CD8-positive, alpha-beta memory T cell (primary cell): ENCODE measurements at places on chromosomes 12 and 14.

GRCh38 chr12:68884251-68884650 is 48.7 kb downstream of the CPM start:
- DNase-seq = no peak

DNA sequence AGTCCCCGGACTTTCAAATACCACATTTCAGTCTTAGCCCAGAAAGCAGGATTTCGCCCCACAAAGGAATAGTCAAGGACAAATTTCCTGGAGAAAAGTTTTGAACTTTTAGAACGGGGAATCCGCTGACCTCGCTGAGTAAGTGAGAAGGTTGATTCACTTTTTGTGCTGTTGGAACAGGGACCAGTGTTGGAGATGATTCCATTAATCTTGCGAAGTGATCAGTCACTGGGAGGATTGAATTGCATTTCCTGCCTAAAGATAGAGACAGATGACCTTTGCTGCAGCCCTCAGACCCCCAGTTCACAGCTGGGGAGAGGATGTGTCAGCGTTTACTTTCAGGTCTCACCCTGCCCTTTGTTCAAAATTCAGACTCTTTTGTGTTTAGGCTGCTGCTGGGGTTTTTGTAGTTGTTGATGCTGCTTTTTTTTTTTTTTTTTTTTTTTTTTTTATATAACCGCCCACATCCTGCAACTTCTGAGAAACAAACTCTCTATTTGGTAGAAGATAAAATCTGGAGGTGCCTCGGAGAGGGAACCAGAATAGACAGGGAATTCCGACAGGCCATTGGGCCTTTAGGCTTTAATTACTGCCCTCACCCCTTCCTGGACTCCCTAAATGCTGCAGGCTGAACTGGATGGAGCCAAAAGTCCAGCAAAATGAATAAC is 9.8 kb upstream of the KDM2B start:
- peak; percentile 47 for DNase-seq

- DNase-seq = no peak
These were observed 69.9 kb downstream of the PLXNC1 start for GRCh38 chr12:94218233-94218632.

DNA sequence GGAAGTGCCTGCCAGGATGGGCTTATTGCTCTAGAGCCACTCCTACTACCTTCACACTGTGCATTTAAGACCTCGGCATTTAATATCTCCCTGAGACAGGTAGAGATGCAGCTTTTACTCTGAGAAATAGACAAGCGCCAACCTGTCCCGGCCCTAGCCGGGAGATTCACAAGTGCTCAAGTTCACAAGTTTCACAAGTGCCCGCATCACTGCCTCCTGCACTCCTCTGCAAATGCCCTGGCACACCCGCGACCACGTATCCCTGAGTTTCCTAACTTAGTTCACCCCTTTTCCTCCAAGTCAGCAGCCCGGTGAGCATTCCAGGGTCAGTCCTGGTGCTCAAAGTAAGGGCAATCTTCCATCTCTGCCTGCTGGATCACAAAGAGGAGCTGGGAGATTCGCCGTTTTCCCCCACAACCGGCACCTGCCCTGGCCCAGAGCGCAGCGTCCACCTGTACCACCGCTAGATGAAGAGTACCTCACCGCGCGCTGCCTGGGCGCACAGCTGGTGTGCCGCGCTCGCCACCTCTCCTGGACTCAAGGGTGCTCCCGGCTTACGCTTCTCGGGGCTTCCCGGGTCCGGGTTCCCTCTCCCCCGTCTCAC is 5.0 kb upstream of the SLC38A4 start:
- no peak for DNase-seq

DNA sequence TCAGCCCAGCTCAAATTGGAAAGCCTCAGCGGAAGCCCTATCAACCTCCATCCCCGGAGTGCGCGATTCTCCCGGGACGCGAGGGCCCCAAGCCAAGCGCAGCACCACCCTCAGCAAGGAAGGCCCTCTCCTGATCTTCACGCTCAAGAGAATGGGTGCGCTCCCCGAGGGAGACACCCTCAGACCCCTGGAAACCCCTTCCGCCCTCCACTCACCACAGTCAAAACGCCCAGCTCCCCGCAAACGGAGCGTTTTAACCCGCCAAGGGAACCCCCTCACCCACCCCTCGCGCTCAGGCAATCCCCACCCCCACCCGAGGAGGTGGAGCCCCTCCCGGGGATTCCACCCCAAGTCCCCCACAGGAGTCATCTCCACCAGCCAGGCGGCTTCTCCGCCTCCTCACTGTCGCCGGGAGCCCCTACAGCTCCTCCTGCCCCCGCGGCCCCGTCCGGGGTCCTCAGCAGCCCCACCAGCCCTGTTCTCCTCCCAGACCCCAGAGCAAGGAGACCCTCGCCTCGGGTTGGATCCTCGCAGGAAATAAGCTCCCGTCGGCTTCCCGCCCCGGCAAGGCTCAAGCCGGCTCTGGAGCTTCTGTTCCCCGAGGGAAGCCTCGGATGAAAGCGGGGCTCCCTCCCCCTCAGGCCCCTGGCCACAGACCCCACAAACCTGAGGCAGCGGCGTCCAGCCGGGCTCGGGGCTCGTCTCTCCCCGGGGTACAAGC is 507 bp downstream of the BAZ2A start:
- peak; percentile 28 for DNase-seq

- no peak for DNase-seq
These were observed 27.3 kb downstream of the CLEC6A start for GRCh38 chr12:8483079-8483478.

DNA sequence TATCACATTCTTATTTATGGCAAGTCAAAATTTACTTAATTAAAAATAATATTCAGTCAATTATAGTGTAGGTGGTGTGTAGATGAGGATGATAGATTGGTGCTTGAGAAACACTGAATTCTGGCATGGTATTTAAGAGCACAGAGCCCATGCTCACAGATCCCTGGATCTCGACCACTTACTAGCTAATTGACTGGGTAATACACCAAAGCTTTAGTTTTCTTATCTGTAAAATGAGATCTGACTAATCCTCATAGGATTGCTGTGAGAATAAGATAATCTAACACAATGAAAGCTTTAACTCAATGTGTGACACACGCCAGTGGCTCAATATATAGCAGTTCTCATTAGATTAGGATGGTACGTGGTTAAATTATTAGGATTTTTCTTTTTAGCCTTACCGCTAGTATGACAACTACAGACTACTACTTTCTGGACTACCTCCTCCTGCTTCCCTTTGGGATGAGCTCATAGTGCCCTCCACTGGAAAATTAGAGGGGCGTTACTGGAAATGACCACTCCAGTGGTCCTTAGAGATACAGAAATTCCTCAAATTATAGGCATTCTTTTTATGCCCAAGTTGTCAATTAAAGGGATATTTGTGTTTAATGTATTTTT is 482.8 kb upstream of the TBX3 start:
- DNase-seq = no peak

GRCh38 chr12:132345561-132346200 is 16.3 kb upstream of the GALNT9 start:
- no peak for DNase-seq

DNA sequence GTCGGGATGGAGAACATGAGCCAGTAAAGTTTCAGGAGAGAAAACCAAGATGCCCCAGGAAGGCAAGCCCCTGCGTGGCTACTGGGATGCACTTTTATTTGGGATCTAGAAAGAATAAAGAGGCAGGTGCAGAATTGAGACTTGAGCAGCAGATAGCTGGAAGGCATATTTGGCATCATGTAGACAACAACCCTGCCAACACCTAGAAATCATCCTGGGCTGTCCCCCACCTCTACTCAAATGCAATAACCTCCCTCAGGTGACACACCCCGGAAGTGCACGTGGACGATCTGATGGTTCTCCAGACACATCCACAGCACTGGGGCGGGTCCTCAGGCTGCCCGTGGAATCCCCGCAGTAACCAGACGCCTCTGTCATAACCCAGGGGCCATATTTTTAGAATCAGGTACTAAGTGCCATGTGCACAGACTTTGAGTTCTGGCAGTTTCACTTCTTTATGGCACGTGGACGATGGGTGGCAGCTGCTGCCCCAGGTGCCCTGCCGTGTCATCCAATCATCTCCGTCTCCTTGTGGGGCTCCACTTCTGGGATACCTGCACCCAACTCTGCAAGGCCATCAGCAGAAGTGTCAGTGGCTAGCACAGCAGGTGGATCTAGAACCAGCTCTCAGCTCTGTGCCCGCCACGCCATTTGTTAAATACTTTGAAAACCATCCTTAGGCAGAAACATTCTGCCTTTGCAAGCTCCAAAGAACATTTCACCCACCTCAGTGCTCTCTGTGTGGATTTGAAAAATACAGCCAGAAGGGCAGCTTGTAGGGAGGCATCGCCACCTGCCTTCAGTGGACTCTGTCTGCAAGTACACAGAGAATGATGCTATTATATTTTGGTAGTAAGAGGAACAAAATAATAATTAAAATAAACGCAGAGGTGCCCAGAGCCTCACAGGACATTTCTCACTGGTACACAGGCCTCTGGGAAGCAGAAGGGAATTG is 771.7 kb upstream of the TMEM132C start:
- DNase-seq = no peak

DNA sequence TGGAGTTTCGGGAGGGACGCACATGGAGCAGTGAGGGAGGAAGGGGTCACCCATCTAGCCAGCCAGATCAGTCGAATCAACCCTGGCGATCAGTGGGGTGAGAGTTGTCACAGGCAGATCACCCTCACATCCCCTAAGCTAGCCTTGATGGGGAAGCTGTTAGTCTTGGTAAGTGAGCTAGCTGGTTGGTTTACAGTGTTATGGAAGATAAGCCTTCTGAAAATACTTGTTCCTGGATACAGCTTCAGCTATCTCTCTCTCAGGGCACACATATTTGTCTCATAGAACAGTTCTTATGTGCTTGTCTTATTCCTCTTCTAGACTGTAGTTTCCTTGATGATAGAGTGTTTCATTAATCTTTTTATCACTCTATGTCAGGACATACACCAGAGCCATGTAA is 26.2 kb upstream of the MANSC4 start:
- DNase-seq = no peak

- no peak for DNase-seq
These were observed 728.5 kb downstream of the FSCB start for GRCh38 chr14:43778570-43778936.

- DNase-seq = no peak
These were observed 54.8 kb upstream of the DYRK2 start for GRCh38 chr12:67593461-67594330.

DNA sequence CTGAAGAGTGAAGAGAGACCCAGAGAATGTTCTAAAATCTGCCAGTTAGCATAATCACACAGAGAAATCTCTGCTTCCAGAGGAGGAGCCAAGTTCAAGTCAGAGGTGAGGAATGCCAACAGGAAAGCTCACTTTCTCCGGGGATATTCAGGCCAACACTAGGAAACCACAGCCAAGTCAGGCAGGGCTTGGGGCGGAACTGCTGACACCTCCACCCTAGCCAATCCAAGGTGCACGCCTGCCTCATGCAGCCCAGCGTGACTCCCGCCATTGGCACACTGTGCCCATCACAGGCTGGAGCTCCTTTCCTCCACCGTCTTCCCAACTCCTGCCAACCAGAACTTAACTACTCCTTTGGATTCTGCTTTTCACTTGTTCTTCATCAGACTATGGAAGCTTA is 374.3 kb upstream of the CCDC196 start:
- no peak for DNase-seq

DNA sequence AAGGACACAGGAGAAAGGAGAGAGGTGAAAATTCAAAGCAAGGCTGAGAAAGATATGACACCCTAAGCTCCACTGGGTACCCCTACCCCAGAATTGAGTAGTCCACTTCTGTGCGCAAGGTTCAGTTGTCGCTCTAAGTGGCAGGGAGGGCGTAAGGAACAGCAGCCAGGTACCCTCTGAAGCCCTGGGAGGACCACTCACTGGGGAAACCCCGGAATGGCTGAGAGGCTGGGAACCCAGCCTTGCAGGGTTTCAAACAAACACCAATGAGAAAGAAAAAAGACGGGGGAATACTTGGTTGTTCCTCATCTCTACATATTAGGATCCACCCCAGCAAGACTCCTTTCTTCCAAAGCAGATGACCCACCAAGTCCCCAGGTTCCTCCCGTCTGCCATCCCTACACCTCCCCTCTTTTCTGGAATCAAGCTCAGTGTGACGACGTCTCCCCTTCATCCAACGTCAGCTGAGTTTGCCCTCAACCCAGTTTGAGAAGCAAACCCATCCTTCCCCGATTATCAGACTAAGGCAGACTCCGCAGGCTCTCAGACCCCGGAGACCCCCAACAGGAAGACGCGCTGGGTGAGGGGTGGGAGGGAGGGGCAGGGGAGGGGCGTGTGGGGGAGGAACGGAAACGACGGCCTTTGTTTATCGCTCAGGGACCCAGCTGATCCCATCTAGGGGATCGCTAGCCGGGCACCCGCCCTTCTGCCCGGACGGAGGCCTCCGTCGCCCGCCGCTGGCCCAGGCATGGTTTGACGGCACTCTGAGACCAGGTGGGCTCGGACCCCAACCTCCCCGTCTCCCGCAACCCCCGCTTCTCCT is 795 bp downstream of the LMBR1L start:
- DNase-seq = no peak

GRCh38 chr12:89384050-89384758 is 31.9 kb upstream of the DUSP6 start:
- no peak for DNase-seq
